ENCODE measurements at places on chromosomes 6 and 20.
A peak's percentile ranks its signal among the peaks of the same experiment; 100 is the strongest.

DNA sequence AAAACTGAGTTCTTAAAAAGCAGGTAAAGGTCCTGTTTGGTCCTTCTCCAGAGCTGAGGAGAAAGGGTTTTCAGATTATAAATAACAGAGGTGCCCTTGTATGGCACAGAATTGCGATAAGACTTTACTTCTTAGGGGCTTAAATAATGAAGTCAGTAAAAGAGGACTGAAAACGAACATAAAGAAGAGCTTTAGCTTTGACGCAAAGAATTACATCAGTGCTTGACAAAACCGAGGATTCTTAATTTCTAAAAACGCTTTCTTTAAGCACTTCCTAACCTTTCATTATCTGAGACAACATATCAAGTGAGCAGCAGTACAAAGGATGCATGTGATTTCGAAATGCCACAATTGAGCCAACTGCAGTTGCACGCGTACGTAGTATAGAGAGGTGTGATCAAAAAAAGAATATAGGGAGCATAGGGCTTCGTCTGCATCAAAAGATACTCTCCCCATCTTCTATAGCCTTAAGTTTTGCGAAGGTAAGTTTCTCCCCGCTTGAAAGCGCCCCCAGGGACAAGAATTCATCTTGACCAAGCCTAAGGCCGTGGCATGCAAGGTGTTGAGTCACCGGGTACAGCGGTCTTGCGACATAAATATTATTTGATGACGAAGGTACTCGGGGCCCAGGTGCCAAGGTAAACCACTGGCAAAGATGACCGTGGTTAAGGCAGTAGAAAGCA lies 778 bp upstream of the LOC128125822 start:
- no peak for DNase-seq

DNA sequence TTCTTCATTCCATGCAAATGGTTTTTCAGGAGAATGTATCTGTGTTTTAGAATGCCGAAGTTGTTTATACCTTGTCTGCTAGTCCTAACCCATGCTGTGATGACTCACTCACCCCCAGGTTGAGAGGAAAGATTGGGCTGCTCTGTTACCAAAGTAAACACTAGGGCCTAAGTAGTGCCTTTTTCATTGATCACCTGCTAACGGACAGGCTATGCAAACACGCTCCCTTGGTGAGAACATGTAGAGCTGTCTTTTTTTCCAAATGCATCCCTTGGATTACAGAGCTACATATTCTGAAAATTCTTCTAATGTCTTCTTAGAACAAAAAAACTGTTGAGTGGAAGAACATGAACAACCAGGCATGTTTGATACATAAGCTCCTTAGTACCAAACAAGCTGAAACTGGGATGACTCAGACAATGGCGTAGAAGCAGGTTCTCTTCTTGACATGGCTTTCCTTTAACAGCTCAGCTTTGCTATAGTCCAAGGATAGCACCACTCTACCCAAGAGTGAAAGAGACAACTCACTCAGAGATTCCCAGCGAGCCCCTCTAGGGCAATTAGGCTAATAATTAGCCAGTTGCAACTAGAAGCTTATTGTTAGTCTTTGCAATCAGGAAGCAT lies 20.5 kb downstream of the PERP start:
- no peak for DNase-seq

- peak; percentile 66 for DNase-seq
Observed at GRCh38 chr6:26065952-26066380, 21.3 kb upstream of the HFE start.

DNA sequence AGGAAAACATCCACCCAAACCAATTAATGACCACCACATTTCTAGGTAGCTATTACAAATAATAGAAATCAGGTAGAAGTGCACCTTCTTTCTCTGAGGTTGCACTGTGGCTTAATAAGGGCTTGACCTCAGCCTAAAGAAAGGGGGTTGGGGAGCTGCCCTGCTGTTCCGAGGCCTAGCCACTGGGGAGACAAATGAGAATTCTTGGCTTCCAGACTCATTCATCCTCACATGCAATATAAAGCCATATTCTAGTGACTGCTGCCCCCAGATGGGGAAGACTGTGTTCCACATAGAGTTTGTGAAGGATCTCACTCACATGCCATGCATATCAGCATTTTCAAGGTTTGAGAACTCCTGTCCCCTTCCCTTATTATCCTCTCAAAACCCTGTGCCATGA lies 22.9 kb downstream of the SAYSD1 start:
- DNase-seq = no peak

DNA sequence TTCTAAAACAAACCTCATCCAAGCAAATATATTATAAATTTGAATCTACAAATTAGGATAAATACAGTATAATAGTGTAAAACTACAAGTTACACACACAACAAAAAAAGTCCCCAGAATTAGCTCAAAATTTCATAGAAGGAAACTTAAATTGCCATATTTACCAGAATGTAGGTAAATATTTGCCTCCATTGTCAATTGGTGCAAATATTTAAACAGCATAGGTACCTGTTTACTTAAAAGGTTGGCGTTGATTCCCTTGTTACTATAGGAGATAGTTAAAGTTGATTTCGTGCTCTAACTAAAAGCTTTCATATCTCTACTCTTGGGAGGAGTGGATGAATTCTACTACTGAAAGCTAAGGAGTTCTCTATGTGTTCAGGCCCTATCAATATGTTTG lies 111.6 kb upstream of the TENT5A start:
- DNase-seq = no peak

- no peak for DNase-seq
Observed at GRCh38 chr6:105364243-105364642, 38.6 kb downstream of the PREP start.

- no peak for DNase-seq
Observed at GRCh38 chr6:13465734-13466133, 21.7 kb downstream of the GFOD1 start.

DNA sequence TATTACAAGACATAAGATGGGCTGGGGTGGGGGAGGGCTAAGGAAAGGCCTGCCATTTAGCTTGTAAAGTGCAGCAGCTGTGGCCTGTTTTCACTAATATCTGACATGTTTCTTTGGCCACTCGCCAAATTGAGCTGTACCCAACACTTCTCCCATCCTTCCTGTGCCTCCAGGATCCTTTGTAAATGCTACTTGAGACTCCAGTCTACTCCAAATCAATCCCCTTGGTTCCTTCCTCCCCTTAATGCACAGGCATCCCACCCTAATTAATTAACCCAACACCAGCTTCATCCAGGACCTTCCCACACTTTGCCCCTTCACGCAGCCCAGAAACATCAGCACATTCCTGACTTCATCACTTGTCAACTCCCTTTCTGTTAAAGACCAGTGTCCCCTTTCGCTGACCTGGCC lies 55.0 kb upstream of the TCF21 start:
- DNase-seq = no peak

- DNase-seq = no peak
Observed at GRCh38 chr6:83176246-83176645, 16.8 kb downstream of the PGM3 start.

- DNase-seq = no peak
Observed at GRCh38 chr20:7571521-7572055, 368.7 kb downstream of the HAO1 start.

DNA sequence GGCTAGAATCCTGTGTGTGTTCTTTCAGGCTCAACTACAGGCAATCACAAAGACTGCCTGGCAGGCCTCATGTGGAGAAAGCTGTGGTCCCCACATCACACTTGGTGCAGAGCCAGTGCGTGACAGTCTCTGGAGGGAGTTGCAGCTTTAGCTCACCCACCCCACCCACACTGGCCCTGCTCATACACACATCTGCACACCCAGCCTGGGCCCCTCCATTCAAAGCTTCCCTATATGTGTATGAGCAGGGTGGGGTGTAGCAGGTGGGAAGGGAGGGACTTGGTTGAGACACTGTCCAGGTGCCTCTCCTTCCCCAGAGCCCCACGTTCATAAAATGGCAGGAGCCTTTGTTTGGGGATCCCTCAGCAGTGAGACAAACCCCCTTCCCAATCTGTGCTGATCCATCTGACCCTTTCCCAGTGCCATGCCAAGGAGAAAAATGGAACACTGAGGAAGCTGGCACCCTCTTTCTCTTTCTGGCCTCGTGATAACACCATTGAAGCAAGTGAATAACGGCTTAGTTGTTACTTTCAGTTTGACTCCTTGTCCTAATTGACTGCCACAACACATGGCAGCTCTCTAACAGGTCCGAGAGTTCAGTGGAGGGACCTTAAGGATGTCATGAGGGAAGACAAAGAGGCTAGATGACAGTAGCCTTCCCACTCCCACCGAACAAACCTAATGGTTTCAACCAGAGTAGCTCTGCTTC lies 53.8 kb upstream of the NRSN1 start:
- DNase-seq = no peak

GRCh38 chr20:53716395-53716794 lies 122.8 kb upstream of the ZNF217 start:
- DNase-seq = no peak

GRCh38 chr20:6686171-6686570 lies 81.3 kb upstream of the BMP2 start:
- no peak for DNase-seq

GRCh38 chr6:89745716-89746115 lies 73.9 kb downstream of the MDN1 start:
- DNase-seq = no peak

DNA sequence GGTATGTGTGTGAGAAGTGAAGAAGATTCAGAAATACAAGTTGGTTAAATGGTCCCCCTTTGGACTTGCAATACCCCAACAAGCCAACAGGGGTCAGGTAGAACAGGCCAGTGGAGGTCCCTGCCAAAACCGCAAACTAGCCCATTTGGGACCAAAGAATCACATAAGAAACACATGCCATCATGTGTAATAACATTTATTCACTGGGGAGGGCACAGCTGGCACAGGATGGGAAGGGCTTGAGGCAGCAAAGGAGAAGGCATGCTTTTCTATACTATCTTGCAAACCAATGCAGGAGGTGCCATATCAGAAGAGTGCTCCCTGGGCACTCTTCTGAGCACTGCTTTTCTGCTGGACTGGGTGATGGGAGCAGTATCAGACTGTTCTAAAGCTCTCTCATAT lies 116.1 kb upstream of the TRAF3IP2 start:
- peak; percentile 59 for DNase-seq

GRCh38 chr6:113901482-113901881 lies 44.3 kb downstream of the MARCKS start:
- DNase-seq = no peak

DNA sequence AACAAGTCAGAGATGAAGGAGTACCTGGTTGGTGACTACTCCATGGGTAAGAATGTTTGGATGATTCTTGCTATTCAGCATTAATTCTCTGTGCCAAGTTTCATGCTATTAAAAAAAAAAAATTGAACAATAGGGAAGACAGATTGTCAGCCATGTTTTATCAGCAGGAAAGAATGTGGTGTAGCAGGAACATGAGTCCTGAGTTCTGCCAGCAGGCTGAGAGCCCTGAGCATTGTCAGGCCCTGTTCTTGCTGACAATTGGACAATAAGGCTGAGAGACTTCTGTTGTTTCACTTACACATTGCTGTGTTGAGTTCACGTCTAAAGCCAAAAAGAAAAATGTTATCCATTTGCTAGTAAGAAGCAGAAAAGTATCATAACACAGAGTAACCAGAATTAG lies 70.4 kb upstream of the SMIM28 start:
- DNase-seq = no peak

- no peak for DNase-seq
Observed at GRCh38 chr20:23461180-23461579, 8.5 kb upstream of the CST11 start.

- no peak for DNase-seq
Observed at GRCh38 chr20:47161411-47161810, 195.1 kb downstream of the ZMYND8 start.

DNA sequence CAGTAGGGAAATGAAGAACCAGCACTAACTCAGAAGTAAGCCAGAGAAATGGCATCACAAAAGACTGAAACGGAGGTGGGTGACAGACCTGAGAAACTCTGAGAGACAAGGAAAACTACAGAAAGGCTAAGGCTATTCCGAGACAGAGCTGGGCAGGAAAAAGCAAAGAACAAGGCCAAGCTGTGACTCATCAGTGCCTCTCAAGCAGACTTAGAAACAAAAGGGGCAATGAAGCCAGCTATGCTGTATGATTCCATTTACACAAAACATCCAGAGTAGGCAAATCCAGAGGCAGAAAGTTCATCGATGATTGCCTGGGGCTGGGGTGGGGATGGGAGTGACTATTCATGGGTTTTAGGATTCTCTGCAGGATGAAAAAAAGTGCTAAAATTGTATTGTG lies 50.0 kb downstream of the SLC23A2 start:
- DNase-seq = no peak

GRCh38 chr6:148435386-148435785 lies 92.7 kb downstream of the SASH1 start:
- DNase-seq = no peak

DNA sequence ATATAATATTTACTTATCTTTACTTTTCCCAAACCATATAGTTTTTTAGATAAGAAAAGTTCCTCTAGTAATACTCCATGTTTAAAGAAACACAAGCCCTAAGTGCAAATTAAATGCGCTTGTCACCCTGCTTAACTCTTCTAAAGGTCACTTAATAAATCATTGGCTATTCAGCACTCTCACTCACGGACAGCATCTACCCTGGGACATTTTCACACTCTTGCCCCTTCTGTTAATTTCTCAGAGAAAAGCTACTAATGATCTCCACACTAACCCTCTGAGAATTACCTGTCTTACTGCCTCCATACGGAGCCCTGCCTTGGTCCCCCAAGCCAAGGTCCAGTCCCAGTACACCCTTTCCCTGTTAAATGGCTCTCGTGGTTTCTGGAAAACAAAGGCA lies 102.2 kb downstream of the NRN1 start:
- DNase-seq = no peak

- DNase-seq = no peak
Observed at GRCh38 chr6:110664933-110665332, 150.3 kb downstream of the CDK19 start.

DNA sequence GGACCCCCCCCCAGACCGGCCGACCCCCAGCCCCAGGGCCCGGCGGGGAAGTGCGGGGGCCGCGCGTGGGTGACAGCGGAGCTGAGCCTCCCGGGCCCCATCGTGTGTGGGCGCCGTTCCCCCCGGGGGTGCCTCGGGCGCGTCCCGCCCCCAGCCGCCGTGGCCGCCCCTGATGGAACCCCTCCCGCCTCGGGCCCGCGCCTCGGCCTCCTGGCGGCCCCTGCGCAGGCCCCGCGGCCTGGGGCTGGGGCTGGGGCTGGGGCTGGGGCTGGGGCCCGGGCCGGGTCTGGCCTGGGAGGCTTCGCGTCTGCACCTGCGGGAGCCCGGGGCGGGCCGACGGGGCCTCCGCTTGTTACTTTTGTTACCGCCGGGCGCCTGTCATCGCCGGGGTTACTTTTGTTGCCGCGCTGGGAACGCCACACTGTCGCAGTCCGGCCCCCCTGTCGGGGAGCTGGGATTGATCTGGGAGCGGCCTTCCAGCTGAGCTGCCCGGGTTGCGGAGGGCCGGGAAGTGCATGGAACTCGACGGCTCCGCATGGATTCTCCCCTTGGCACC lies 598 bp downstream of the OGFR start:
- DNase-seq = no peak
